WTC11 (cell line): ENCODE measurements at places on chromosomes 11 and 22.

DNA sequence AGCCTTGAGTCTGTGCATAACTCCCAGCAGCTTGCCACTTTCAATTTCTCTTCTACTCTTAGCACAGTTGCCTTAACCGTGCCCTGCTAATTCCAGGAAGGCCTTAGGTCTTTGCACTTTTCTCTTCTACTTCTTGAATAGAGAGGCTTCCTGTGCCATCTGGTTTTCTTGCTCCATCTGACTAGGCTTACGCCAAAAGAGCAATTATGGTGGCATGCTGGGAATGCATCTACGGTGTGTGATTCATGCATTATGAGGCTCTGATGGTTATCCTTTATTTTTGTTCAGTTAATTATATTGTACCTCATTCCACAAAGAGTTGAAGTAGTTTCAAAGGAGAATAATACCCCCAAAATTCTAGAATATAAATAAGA, 29.4 kb downstream of the SIK2 start:
- no peak for DNase-seq

- DNase-seq, result no peak
Observed at GRCh38 chr11:113162592-113162962, 151.8 kb upstream of the TTC12 start.

- DNase-seq, result no peak
Observed at GRCh38 chr11:87059596-87060390, 22.1 kb downstream of the TMEM135 start.

DNA sequence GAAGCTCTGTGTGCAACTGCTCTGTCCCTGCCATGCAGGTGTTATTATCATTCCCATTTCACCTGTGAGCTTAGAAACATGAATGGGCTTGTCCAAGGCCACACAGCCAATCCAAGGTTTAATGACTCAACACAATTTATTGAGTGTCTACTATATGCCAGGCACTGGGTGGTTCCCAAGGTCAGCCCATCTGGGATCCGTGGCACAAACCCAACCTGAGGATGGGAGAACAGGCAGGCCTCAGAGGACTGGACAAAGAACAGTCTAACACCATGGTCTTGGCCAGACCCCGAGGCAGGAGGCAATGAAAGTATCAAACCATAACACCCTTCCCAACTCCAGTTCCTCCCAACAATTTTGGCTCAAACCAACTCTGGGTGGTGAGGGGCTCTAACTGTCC, 15.7 kb downstream of the SPATA19 start:
- no peak for DNase-seq

GRCh38 chr11:117144477-117145392, 648 bp downstream of the PAFAH1B2 start:
- peak; percentile 38 for DNase-seq

GRCh38 chr11:30855383-30856006, 269.3 kb upstream of the MPPED2 start:
- no peak for DNase-seq

DNA sequence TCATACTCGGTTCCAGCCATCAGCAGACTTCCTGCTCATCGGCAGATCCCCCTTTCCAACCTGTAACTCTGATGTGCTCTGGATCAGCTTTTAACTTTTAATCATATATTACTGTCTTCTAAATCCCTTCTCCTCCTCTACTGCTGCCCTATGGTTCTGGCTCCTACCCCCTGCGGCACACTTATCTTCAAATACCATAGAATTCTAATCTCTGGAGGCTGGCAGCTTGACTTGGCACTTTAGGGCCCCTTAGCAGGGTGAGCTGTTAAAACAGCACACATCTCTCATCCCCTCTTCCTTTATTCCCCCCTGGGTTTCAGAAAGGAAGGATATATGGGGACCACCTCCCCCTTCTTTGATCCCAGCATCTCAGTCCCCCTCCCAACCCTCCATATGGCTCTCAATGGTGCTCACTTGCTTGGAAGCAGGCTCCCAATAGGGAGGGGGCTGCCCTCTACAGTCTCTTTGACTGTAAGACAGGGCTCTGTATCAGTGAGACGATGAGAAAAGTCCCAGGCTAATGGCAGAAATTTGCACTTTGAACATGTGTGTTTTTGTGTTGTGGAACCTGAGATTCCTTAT, 4.4 kb upstream of the CNTF start:
- DNase-seq, result no peak

- no peak for DNase-seq
Observed at GRCh38 chr22:25735650-25736049, 6.3 kb upstream of the MYO18B start.

DNA sequence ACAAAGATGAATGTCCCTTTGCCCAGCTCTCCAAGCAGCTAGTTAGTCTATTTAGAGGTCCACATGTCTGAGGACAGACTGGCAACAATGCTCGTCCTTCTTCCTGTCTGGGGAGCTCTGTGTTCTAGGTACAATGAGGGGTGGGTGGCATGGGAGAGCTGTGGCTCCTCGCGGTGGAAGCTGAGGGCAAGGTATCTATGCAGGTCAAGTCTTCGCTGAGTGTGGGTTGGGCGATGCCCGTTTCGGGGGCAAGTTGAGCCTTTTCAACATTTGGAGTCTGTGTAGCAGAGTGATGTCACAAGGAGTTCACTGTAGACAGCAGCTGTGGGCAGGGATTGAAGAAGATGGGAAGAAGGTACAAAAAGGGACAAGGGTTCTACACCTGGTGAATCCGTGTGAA, 163.2 kb downstream of the FEZ1 start:
- DNase-seq, result no peak

DNA sequence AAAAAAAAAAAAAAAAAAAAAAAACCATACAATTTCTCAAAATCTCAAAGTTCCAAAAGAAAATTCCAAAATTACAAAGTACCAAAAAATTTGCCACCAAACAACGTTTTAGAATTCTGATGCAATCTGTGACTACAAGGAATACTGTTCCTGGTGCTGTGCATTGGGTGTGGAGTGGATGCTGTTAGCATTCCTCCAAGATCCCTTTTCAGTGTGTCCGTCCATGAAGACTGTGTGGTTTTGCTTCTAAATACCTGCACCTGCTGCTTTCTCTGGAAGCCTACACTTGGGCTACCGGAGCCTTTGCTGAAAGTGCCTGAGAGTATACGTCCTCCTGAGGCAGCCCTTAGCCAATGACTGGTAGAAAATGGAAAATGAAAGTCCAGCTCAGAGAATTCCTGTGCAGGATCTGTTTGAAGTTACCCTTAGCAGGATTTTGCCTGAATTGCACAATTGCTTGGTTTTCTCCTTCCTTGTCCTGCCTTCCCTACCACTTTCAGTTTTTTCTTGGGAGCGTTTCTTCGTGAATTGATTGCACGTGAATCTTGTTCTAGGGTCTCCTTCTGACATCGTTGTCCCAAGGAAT, 140.8 kb downstream of the TRPC6 start:
- no peak for DNase-seq

DNA sequence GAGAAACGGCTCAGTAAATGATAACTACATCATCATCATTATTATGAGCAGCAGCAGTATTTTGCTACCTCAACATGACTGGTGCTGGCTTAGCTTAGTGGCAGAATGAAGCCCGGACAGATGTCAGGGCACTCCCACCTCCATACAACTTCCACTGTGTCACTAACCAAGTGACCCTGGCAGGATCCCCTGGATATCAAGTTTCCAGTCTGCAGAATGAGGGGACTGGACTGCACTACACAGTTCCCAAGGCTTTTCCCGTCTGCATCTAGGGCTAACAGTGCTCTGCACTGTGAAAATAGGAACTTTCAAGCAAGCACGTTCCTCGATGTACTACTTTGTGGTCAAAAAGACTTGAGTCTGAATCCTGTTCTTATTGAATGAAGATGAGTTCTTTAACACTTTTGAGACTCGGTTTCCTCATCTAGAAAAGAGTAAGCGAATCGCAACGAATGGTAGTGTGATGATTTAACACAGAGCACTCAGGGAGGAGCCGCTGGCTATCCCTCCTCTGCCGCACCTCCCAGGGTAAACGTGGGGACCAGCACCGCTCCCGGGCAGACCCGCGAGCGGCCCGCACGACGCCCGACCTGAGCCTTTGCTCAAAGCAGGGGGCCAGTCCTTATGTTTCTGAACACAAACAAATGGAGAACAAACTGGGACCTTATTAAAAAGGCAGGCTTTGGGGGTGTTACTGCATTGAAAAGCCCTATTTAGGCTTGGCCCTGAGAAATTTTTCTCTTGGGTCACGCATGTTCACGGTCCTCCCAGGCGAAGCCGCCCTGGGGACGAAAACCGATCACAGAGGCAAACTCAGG, 910 bp downstream of the CLTCL1 start:
- DNase-seq, result peak; percentile 20

DNA sequence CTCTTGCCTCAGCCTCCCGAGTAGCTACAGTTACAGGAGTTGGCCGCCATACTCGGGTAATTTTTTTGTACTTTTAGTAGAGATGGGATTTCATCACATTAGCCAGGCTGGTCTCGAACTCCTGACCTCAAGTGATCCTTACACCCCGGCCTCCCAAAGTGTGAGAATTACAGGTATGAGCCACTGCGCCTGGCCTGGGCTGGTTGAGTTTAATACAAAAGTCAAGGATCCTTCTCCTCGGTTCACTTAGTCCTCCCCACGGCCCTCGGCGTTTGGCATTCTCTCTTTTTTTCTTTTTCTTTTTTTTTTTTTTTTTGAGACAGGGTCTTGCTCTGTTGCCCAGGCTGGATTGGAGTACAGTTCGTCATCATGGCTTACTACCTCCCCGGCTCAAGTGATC, 33.0 kb downstream of the MCHR1 start:
- DNase-seq, result no peak

- DNase-seq, result no peak
Observed at GRCh38 chr11:59152312-59152951, 9.8 kb downstream of the FAM111A start.

- no peak for DNase-seq
Observed at GRCh38 chr11:68181719-68182451, 31.2 kb downstream of the KMT5B start.

DNA sequence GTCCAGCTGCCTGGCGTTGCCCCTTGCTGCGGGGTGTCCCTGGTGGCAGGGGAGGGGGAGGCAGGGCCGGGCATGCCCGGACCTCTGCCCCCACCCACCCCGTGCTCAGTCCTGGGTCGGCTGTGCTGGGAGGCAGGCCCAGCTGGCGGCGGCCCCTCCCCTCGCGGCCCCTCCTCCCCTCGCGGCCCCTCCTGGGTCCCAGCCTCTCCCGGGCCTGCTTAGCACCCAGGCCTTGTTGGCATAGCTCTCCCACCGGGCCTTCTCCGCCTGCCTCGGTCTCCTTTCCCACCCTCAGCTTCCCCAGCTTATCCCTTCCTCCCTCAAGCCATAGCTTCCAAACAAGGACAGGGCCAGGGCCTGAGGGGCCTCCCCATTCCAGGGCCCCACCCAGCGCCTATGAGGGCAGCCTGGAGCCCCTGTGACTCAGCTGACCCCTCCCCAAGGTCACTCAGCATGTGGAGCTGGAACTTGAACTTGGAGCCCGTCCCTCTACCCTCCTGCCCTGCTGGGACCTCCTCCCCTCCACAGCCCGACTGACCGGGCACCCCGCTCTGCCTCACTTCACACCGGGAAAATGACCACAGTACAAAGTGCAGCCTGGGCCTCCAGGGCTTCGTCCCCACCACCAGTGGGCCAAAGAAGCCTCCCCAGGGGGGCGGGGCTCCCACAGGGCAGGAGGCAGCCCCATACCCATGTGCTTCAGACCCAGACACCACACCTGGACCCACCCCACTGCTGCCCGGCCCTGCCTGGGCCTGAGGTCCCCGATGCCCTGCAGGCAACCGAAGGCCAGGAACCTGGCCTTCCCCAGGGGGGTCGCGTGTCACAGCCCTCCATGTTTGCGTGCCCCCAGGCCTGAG, 1.2 kb downstream of the EPS8L2 start:
- peak; percentile 47 for DNase-seq

- no peak for DNase-seq
Observed at GRCh38 chr22:47091246-47091651, 328.8 kb downstream of the TBC1D22A start.

DNA sequence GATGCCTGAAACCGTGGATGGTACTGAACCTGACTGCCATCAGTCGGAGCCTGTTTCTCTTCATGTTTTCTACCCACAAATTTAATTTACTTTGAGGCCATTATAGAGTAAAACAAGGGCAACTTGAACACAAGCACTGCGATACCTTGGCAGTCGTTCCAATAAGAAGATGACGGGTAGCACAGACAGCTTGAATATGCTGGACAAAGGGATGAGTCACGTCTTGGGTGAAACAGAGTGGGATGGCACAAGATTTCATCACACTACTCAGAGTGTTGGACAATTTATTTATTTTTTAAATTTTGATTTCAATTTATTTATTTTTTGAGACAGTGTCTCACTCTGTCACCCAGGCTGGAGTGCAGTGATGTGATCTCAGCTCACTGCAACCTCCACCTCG, 5.7 kb downstream of the DIXDC1 start:
- DNase-seq, result no peak

DNA sequence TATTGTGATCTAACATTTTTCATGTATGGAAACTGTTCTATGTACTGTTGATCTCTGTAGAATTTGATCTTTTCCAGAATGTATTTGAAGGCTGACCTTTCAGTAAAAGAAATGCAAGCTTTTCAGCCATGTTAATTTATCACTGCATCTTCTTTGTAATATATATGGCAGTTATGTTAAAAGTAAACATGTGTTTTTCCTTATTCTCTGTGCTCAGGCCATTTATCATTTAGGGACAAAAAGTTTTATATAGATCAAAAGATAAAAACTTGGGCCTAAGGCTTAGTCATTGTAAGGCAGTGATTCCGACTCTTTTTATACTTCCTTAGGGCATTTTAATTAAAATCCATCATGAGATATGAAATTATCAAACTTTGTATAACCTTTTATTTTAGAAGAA, 48.7 kb downstream of the KDM2A start:
- DNase-seq, result no peak

GRCh38 chr11:62108017-62108750, 15.6 kb upstream of the INCENP start:
- no peak for DNase-seq

DNA sequence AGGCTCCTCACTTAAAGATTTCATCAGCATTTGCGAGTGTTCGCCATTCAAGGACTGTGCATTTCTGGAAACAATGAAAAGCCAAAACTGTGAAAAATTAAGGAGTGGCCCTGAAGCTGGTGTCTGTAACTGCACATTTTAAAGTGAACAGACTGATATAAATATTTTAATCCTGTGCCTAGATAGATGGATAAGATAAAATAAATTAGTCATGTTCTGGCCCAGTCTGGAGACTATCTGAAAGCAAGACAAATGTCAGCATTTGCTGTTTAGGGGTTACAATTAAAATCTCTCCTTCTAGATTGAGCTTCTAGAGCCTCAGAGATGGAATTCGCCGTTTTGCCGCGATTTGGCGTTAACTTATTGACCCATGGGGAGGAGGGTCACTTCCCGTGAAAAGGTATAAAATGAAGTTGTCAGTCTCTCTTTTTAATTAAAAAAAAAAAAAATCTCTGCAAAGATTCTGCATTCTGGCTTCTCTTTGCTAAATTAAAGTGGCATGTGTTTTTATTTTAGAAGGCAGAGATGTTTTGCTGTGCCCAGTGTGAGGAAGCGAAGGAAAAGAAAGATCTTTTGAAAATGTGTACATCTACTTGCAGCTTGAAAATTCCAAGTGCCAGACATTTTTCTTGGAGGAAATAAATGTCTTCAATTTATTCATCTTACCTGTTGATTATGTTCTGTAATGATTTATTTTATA, 79.7 kb upstream of the WNT7B start:
- no peak for DNase-seq

GRCh38 chr22:49760280-49760629, 67.4 kb downstream of the BRD1 start:
- DNase-seq, result no peak

GRCh38 chr11:18749681-18750319, 23.8 kb upstream of the IGSF22 start:
- DNase-seq, result peak; percentile 30
